ENCODE measurements at places on chromosomes 1 and 21. TPM values are rescaled to one million over a fixed set of nuclear protein-coding genes. Genes with fewer than 3 reads are reported as not detected.

Gene G0S2
- total RNA-seq = 139 TPM

DNA sequence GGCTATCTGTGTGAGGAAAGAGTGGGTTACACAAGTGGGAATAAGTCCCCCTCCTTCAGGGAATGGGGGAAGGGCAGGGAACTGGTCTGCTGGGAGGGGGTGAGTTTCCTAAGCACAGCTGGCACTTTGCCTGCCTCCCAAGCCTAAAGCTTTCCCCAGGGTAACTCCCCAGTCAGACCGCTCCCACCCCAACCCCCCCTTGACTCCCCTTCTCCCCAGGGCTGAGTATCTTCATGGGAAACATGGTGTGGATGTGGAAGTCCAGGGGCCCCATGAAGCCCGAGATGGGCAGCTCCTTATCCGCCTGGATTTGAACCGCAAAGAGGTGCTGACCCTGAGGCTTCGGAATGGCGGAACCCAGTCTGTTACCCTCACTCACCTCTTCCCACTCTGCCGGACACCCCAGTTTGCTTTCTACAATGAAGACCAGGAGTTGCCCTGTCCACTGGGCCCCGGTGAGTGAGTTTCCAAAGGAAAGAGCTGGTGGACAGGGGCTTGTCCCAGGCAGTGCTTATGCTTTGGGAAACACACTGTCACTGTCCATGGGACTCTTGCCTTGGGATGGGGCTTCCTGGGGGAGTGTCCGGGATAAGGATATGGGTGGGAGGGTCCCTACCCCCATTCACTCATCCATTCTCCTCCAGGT is 14.9 kb downstream of the MOV10 start:
- DNase-seq = no peak

Gene PLA2G2D
- total RNA-seq = 0.35 TPM

- no peak for DNase-seq
These were observed 20.2 kb upstream of the TOR3A start for GRCh38 chr1:179061360-179062282.

DNA sequence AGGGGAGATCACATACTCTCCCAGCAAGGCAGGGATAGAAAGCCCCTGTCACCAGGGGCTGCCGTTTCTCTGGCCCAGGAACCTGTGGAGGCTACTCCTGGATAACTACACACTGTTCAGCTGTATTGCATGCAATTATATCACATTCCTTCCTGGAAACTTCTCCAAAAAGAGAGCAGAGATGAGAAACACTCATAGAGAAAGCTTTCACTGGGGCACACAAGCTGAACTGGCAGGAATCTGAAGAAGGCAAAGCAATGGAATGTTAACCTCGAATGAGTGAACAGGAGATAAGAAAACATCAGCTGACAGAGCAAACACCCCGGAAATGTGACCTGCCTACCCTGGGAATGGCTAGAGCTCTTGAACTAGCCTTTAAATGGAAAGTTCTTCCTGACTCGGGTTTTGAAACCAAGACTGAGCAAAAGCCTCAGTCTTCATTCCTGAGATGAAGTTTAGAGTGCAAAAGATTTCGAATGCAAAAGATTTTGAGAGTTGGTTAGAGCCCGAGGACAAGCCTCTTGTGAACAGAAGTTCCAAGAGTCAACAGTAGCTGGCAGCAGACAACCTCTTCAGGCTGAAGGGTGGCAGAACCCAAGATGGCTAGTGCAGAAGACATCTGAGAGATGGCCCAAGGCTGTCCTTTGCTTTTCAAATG is 32.3 kb downstream of the CCN1 start:
- DNase-seq = no peak

DNA sequence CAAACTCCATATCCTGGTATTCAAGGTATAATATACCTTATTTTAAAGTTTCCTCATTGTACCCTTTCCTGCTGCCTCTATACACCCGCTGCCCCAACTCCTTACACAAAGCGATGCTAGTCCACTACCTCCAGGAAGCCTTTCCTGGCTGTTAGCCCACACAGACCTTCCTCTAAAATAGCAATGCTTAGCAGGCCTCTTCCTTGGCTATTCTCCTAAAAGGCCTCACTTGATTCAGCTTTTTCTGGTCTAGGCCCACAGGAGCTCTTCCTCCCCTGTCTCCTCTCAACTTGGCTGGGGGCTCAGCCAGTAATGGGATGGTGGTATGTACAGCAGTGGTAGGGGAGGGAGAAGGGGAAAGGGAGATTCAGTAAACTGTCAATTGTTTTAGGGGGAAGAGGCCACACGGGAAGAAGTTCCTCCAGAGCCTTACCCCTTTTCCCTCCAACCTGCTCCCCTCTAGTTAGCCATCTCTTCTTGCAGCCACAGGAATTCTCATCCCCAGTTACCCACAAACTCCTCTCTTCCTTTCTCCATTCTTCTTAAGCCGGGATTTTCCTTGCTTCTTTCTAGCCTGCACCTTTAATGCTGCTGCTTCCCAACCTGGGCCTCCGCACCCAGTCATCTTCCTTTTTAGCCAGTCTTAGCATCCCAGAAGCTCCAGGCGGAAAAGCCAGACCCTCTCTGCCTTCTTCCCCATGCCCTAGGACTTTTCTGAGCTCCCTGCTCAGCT is 2.6 kb downstream of the LRRC41 start:
- DNase-seq = no peak

DNA sequence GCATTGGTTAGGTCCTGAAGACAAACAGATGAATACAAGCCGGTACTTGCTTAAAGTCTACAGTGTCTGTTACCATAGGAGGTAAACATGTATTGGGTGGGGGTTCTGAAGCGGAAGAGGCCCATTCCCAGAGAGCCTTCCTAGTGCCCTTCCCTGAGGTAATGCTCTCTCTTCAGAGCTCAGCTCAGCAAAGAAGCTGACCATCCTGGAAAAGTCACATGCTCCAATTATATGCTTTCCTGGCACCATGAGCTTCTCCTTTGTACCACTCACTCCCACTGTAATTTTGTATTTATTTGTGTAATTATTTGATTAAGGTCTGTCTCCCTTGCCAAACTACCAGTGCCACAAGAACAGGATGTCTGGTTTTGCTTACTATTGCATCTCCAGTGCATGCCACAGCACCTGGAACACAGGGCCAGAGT is 42.0 kb downstream of the RAB3B start:
- DNase-seq = no peak

DNA sequence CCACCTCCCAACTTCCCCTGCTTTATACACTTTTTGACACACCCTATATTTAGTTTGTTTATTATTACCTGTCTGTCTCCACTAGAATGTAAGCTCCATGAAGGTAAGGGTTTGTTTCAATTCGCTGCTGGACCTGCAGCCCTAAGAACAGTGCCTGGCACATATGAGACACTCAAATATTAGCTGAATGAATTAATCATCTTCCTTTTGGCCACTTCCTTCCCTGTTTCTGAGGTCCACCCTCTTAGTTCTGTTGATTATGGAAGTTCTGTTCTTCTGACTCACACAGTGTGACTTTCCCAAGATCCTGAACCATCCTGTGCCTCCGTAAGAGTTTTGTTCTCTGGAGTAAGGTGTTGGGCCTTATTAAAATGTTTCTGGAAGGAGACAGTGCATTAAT is 40.4 kb upstream of the GJA5 start:
- DNase-seq = no peak

GRCh38 chr1:173360487-173361063 is 116.6 kb upstream of the PRDX6 start:
- no peak for DNase-seq

- DNase-seq = no peak
These were observed 14.5 kb downstream of the GNB1 start for GRCh38 chr1:1876335-1876930.

GRCh38 chr1:168347630-168348029 is 67.0 kb downstream of the TBX19 start:
- no peak for DNase-seq

GRCh38 chr1:226625832-226626576 is 77.4 kb downstream of the STUM start:
- DNase-seq = no peak

DNA sequence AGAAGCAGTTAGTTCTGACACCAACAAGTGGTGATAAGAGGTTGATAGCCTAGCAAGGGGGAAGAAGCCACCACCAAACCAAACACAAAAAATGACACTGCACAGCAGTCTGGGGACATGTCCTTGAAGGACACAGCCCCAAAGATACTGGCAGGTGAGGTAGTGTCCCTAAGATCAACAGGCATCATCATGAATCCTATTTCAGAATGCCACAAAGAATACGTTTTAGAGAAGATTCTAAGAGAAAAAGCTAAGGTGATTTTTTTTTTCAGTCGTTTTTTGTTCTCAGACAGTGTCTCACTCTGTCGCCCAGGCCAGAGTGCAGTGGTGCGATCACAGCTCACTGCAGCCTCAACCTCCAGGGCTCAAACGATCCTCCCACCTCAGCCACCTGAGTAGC is 19.6 kb downstream of the MTHFR start:
- no peak for DNase-seq

Gene HAPLN2
- 0.40 TPM for total RNA-seq

GRCh38 chr1:246597340-246597739 is 31.1 kb downstream of the CNST start:
- no peak for DNase-seq

- no peak for DNase-seq
These were observed 336.0 kb downstream of the ST6GALNAC3 start for GRCh38 chr1:76410499-76410898.

DNA sequence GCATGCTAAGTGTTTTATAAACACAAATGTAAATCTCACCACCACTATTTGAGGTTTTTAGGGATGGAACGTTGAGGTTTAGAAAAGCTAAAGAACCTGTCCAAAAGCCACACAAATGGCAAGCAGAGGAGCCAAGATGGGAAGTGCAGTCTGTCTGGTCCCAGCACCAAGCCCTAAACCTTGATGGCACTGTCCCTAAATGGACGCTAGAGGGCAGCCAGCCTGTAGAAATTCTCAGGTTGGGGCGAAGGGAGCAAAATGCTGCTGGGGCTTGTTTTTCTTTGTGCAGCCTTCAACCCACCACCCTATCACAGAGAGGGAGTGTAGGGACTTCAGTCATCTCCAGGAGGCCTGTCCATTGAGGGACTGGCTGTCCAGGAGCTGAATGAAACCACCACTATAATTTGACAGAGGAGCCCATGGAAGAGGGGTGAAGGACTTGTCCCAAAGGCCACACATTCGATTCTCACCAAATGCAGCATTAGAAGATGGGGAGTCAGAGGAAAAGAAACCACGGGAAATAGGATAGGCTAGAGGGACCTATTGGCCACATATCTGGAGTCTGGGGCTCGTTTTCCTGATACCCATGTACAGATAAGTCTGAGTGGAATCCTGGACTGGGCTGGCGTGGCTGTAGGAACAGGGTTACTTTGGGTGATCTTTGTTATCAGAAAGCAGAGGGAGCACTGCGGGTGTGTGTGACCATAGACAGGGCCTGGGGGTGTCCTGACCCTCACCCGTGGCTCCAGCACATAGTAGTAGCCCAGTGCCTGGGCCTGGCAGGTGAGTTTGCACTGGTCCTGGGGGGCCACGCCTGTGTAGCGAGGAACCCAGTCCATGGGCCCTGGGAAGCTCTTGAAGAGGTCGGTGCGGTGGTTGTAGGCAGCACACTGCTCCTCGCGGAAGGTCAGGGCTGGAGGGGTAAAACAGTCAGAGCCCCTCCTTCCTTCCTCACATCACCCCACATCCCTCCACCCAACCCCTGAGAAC is 6.1 kb downstream of the ADAMTS4 start:
- peak; percentile 84 for DNase-seq

DNA sequence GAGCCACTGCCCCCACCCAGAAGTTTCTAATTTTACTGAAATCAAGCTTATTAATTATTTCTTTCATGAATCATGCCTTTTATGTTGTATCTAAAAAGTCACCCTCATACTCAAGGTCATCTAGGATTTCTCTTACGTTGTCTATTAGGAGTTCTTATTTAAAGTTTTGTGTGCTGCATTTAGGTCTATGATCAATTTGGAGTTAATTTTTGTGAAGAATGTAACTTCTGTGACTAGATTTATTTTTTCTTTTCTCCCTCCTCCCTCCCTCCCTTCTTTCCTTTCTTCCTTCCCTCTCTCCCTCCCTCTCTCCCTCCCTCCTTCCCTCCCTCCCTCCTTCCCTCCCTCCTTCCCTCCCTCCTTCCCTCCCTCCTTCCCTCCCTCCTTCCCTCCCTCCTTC is 317.6 kb downstream of the PLA2G4A start:
- DNase-seq = no peak

Gene TBX19
- 1.4 TPM for total RNA-seq

GRCh38 chr1:159927849-159928431 is 2.6 kb upstream of the TAGLN2 start:
- no peak for DNase-seq

Gene OR6Y1
- not detected for total RNA-seq

Gene TMEM61
- not detected for total RNA-seq

DNA sequence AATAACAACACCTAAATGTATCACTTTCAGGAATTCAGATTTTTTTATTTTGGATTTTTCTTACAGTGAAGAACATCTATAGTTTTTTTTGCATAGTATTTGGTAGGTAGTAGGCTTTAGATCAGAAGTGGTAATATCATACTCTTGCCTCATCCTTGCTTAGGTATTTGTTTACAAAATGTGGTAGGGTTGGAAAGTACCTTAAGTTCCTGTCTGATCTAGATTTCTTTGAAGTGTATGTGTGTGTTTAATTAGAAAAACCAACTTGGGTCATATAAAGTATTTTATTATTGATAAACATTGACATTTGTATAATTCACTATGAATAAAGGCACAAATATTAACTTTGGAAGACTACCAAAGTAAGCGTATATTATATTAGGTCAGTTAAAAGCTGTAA is 85.3 kb upstream of the GPR88 start:
- DNase-seq = no peak

DNA sequence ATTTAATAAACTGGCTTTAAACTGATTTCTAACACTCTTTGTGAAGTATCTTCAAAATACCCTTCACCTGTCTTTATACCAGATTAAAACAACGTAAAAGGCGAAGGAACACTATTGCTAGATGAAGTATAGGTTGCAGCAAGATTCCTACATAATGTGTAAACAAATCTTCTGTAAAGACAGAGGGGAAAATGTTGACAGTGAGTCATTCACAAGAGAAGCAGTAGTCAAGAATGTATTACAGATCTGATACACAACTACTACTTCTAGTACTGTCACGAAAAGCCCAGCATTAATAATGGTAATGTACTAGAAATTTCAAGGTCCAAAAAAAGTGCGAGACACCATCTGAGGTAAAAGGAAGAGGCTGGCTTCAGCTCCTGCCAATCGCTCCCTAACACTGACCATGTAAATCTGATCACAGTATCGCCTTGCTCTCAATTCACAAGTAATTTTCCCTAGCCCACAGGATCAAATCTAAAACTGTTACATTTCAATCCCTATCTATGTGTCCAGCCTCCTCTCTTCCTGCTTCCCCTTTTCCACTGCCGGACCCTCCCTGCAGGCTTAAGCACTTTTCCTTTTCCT is 290.4 kb downstream of the AKT3 start:
- no peak for DNase-seq

- no peak for DNase-seq
These were observed 16.9 kb upstream of the PWP2 start for GRCh38 chr21:44090325-44090724.

Measured in activated naive CD4-positive, alpha-beta T cell treated with anti-CD3 and anti-CD28 coated beads for 36 hours (primary cell).